ENCODE measurements at places on chromosomes 5 and 9.

DNA sequence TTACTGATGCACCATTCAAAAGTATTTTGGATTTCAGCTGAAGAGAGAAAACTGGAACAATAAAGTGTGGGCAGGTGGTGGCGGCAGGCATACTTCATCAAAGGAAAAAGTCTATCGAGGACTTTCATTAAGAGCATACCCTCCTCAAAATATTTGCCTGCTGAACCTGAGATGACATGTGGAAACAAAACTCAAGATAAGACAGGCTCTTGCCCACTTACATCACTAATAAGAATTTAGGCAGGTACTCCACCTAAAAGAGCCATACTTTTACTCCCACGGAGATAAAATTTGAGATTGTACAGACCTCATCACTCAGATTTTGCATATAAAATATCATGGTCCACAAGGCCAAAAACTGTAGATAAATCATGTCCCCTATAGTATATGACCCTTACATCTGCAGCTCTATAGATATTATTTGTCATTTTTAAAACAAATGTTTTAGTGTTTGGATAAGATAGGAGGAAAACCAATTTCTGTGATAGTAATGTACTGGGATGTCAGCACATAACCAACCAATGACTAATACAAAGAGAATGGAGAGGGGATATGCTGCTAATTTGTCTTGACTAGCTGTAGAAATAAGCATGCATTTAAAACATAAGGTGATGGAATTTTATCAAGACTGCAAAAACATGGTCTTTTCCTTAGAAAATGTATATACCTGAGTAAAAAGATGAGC is 730.6 kb upstream of the ZNF608 start:
- no peak for DNase-seq

- DNase-seq, result no peak
Observed at GRCh38 chr5:157732596-157733262, 1.5 kb downstream of the THG1L start.

DNA sequence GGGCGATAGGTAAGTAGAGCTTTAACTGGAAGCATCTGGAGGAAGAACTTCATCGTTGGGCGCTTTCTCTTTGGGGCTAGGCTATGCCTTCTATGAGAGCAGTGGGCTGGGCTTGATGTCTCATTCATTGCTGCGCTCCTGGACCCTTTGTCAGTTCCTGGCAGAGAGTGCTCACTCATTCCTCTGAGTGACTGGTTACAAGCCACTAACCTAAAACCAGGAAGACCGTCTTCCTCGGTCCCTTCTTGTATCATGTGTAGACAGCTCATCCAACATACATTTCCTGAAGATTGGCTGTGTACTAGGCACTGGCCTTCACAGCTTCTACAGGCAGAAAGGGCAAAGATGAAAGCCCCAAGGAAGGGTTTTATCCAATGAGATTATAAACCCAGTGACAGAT is 6.4 kb downstream of the SWI5 start:
- no peak for DNase-seq

- DNase-seq, result no peak
Observed at GRCh38 chr9:76161541-76161940, 232.7 kb downstream of the RFK start.

GRCh38 chr5:27830546-27830945 is 792.2 kb upstream of the CDH9 start:
- DNase-seq, result no peak

DNA sequence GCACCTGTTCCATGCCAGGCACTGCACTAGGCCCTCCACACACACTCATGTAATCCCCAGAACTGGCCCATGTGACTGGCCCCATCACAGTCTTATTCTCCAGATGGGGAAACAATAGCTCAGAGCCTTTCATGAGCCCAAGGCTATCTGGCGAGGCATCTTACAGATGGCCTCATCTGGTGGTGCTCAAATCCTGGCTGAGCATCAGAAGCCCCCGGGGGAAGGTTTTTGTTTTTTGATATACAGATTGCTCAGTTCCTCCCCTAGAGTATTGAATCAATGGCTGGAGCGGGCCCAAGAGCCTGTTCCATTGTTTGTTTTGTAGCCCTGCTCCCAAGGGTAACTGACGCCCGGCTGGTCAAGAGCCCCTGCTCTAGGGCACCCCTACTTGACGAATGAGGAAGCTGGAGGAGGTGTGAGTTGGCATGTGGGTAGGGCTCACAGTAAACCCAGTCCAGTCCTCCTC is 145.3 kb upstream of the RAPGEF1 start:
- DNase-seq, result no peak

- DNase-seq, result no peak
Observed at GRCh38 chr5:159519365-159519764, 189.1 kb upstream of the IL12B start.
